OCI-LY7 (cell line): ENCODE measurements at places on chromosomes 3 and 15. TPM values are rescaled to one million over a fixed set of nuclear protein-coding genes. Genes with fewer than 3 reads are reported as not detected.

DNA sequence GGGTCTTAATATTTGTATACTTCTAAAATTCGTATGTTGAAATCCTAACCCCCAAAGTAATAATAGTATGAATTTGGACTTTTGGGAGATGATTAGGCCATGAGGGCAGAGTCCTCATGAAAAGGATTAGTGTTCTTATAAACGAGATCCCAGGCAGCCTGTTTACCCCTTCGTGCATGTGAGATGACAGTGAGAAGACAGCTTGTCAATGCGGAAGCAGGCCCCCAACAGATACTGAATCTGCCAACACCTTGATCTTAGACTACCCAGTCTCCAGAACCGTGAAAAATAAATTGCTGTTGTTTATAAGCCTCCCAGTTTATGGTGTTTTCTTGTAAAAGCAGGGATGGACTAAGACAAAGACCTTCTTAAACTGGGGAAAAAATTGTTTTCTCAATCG, 714.2 kb downstream of the SI start:
- DNase-seq: no peak

DNA sequence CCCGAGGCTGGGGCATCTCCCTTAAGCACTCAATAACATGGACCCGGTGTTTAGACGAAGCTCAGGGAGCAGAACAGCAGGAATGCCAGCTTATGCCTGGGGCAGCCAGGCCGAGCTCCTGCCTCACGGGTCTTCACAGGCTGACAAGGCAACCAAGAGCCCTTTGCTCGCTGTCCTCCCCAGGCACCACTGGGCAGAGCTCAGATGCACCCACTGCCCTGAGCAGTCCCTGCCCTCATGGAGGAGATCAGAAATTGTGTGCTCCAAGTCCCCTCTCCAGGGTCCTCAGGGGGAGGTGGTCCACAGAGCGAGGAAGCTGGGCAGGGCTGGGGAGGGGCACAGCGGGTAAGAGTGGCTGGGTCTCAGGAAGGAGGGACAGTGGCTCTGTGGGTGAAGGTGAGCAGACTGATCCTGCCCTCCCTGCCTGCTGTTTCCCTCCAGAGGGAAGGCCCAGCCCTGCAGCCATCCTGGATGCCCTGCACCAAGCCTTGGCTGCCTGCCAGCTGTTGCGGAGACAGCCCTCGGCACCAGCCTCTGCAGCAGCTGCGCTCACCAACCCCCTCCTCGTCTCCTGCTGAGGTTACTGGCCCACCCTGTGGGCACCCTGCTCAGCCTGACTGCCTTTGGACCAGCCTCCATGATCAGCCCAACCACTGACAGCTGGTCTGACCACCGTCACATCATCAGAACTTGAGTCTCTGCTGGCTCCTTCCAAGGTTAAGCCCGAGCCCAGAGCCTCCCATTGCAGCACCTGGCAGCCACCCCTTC, 21.1 kb upstream of the GP9 start:
- no peak for DNase-seq

DNA sequence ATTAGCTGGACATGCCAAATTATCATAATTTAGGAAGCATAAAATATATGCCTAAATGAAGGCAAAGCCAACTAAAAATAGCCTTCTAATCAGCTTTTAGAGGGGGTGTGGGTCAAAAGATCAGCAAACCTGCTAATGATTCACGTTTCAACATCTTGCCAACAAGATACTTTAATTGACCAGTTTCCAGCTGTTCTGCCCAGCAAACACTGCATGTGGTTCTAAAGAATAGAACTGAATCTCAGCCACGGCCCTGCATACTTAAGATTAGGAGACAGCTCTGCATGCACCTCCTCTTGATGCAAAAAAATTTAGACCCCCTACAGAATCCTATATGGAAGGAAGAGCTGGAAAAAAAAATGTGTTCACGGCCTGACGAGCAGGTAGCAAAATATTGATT, 500.5 kb downstream of the TBL1XR1 start:
- DNase-seq: no peak

DNA sequence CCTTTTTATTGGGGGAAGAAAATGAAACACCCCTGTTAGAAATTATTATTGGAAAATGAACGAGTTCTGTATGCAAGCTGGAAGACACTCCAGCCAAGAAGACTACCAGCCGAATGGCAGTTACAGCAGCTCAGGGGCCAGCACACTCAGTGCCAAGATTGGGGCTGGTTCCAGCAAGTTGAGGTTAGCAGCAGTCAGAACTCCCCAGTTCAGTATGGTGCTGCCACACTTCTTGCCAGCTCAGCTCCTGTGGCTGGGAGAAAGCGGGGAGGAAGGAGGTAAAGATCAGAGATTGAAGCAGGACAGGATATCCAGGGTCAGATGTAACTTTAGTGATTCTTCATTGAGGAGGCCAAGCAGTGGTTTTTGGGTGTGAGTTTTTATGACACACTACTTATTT, 280.2 kb upstream of the NR2E3 start:
- DNase-seq: no peak

GRCh38 chr3:156172536-156172935, 52.2 kb downstream of the KCNAB1 start:
- no peak for DNase-seq

DNA sequence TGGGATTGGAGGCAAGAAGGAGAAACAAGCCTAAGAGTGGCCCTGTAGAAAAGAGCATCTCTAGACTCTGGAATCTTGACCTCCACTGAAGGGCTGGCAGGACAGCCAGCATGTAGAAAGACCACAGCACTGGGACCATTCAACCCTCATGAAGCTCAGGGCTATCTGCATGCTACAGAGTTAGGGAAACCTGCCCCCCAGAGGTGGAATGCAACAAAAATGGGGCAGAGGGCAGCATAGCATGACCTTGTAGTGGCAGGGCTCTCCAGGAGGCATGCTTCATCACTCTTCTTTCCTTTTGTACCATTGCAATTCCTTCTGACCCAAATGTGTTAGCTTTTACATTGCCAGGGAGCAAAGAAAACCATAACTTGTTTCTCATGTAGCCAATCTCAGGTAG, 445.4 kb downstream of the EPHB1 start:
- no peak for DNase-seq

DNA sequence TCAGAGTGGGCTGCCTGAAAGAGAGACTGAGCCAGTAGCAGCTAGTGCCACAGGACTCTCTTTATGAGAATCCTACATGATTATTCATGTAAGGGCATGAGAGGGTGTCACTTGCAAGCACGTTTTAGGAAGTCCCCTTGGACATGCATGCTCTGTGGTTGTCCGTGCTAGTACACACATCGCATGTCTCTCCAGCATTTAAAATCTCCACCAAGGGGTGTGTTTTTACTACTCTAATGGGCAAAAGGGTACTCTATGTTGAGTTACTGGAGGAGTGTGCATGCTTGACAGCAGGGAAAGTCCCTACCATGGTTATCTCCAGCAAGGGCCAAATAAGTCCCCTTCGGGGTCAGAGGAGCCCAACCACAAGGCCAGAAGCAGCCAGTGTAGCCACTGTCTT, 70.7 kb downstream of the DCLK3 start:
- no peak for DNase-seq

GRCh38 chr15:87498560-87498959, 758.0 kb downstream of the NTRK3 start:
- DNase-seq: no peak

- no peak for DNase-seq
Measured at GRCh38 chr3:156820692-156821080, 5.5 kb upstream of the LEKR1 start.

DNA sequence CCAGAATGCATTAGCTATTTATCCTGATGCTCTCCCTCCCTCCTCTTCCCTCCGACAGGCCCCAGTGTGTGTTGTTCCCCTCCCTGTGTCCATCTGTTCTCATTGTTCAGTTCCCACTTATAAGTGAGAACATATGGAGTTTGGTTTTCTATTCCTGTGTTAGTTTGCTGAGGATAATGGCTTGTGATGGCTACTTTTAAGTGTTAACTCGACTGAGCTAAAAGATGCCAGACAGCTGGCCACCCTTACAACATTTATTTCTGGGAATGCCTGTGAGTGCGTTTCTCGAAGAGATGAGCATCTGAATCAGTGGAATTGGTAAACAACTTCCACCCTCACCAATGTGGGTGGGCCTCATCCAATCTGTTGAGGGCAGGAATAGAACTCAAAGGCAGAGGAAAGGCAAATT, 24.7 kb upstream of the TM2D3 start:
- no peak for DNase-seq

DNA sequence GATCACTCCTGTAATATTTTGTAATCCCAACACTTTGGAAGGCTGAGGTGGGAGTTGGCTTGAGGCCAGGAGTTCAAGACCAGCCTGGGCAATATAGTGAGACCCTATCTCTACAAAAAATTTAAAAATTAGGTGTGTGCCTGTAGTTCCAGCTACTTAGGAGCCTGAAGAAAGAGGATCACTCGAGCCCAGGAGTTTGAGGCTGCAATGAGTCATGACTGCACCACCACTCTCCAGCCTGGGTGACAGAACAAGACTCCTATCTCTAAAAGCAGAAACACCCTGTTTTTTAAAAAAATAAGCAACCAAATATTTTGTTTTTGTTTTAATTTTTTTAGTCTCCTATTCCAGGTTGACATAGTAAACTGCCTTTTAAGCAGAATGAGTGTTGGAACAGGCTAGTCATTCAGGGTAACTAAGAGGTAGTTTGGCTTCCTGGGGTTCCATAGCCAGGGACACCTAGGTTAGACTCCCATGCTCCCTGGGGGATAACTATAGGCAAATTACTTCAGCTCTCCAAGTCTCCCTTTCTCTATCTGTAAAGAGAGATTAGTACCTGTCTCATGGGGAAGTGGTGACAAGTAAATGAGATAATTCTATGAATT, 114.6 kb upstream of the C15orf61 start:
- DNase-seq: no peak

DNA sequence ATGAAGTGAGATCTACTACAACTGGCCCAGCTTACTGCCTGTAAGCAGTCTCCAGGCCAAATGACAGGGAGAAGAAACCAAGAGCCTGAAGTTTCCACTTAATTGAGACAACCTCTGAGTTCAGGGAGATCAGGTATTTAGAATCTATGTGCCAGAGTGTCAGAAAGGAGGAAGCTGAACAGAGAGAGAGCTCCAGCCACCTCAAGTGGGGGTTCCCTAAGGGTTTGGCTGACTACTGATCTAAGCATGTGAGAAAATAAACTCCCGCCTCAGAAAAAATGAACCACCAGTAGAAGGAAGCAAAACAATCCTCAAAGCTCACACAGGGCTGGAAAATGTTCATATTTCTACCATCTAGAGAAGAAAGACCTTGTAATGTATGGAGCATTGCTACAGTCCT, 25.0 kb downstream of the ADAM10 start:
- peak; percentile 67 for DNase-seq

GRCh38 chr15:41713047-41713446, 52.8 kb downstream of the MGA start:
- no peak for DNase-seq

DNA sequence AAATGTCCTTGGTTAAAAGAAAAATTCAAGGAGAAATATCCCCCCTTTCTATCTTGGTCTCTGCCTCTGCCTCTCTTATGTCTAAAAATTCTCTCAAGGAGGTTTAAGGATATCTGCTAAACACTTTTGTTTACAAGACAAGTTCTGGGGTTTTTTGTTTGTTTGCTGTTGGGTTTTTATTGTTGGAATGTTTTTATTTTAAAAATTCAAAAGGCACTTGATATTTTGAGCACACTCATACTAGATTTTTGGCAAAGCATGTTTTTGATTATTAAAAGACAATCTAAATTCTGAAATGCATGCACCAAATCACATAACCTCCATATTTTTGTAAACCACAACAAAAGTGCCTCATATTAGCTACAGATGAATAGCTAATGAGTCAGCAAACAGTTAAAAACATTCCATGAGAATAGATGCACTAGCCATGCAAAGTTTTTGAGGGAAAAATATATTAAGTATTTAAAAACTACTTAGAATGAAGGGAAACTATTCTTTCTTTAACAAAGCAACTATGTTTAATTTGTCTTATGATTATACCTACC, 84.6 kb downstream of the ZBTB20 start:
- no peak for DNase-seq

- peak; percentile 48 for DNase-seq
Measured at GRCh38 chr3:104523136-104523535, 843.6 kb upstream of the ALCAM start.

- peak; percentile 76 for DNase-seq
Measured at GRCh38 chr15:45399381-45400212, 21.3 kb upstream of the GATM start.

DNA sequence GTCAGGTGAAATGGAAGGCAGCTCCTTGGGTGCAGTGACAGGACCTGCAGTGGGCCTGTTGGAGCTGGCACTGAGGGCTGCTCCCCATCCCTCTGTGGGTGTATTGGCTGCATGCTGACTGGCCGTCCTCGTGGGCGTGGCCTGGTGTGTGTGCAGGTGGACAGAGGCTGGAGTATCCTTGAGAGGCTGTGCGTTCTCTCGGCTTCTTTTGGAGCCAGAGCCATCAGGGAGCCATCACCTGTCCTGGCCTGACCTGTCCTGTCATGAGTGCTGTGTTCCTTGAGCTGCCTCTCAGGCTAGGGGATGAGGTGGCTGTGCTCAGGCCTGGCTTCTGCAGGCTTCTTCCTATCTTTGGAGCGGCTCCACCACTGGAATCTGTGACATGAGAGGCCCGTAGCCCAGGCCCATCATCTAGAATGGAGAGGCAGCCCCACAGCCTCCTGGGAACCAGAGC, 61.5 kb downstream of the APBA2 start:
- DNase-seq: no peak

- no peak for DNase-seq
Measured at GRCh38 chr15:73398861-73399260, 30.1 kb upstream of the HCN4 start.

DNA sequence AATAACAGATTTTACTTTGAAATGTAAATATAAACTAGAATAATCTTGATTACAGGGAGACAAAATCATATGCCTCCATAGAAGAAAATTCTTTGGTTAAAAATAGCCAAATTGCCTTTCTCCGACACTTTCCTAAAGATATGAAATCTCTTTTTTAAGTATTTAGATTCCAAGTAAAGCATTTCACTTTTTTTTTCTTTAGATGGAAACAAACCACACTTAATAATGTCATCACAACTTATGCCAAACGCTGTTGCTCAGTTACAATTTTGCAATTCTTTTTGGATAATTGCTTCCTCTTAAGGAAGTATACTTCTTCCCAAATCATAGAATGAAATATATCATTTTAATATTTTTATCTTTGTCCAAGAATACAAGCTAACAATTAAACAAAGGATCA, 294.1 kb upstream of the ARL6 start:
- DNase-seq: no peak

DNA sequence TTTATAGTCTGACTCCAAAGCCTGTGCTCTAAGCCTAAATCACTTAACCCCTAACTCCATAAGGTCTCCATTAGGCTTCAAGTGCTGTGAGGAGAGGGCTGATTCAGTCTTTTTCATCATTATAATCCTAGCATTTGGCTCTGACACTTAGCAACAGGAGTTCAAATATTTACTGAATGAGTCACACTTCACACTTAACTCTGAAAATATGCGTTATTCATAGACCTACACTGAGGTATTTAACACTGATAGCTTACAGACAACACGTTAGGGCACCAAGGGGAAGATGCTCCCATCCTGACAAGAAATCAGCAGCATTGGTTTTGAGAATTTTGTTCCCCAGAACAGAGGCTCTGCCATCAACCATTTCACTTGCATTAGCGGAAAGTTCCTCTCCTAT, 53.5 kb downstream of the MSL2 start:
- no peak for DNase-seq

GRCh38 chr15:58856086-58856485, 77.4 kb downstream of the SLTM start:
- no peak for DNase-seq

Gene STARD9
- 8.9 and 9.4 TPM in 2 replicates for total RNA-seq

Gene SLC27A2
- not detected in 2 replicates for total RNA-seq

Gene HACD3
- total RNA-seq: 50.5 and 55.3 TPM in 2 replicates

Gene CKMT1A
- 4.0 and 6.1 TPM in 2 replicates for total RNA-seq

Gene TICRR
- 42.6 and 44.4 TPM in 2 replicates for total RNA-seq

Gene SORD
- total RNA-seq: 17.8 and 18.5 TPM in 2 replicates

Gene HEG1
- 4.9 and 6.0 TPM in 2 replicates for total RNA-seq

Gene DOCK3
- not detected in 2 replicates for total RNA-seq

Gene RHCG
- total RNA-seq: not detected in 2 replicates

Gene TARS3
- 11.0 and 11.4 TPM in 2 replicates for total RNA-seq
